Activated T-helper 17 cell treated with anti-CD3 and anti-CD28 coated beads, Interleukin-2, amount 50 U/mL, for 72 hours (primary cell): ENCODE measurements at places on chromosomes 1 and 21.
A peak's percentile ranks its signal among the peaks of the same experiment; 100 is the strongest.

- ATAC-seq = peak; percentile 82
- peaks cover 38% of the 10 kb centered on the region for H3K4me1 ChIP-seq
- peak overlapping the region; percentile 80 for H3K4me3 ChIP-seq
- H3K36me3 ChIP-seq = peaks cover 12% of the 10 kb centered on the region
- peak overlapping the region; percentile 95 for H3K27ac ChIP-seq
These were observed 6.9 kb upstream of the S100A2 start for GRCh38 chr1:153572569-153573015.

GRCh38 chr1:200038981-200039848, 11.7 kb downstream of the NR5A2 start:
- no peak overlapping the region for H3K27ac ChIP-seq
- peak; percentile 40 for ATAC-seq
- H3K27me3 ChIP-seq = peaks cover 60% of the 10 kb centered on the region
- peak overlapping the region; percentile 40 for H3K4me3 ChIP-seq

DNA sequence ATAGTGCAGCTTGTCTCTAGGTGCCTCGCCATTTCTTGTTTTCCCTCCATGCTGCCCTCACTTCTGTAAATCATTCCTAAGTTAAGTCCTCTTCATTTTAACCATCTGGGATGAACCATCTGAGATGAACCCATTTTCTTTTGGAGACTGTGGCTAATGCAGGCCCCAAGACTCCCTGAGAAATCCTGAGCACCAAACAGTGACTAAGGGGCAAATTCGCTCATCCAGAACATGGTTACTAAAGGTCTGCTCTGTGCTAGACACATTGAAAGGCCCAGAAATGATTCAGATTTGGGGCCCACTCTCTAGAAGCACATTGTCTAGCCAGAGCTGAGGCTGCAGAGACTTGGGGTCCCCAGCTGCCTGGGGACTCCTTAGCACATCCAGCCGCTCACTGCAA, 151.9 kb upstream of the CTTNBP2NL start:
- ATAC-seq = no peak
- no peaks in the 10 kb centered on the region for H3K4me1 ChIP-seq
- peaks cover 12% of the 10 kb centered on the region for H3K27me3 ChIP-seq
- H3K27ac ChIP-seq = no peak overlapping the region
- H3K36me3 ChIP-seq = no peaks in the 10 kb centered on the region

- H3K4me3 ChIP-seq = no peak overlapping the region
- H3K36me3 ChIP-seq = no peaks in the 10 kb centered on the region
- H3K27me3 ChIP-seq = peaks cover 59% of the 10 kb centered on the region
- no peak overlapping the region for H3K27ac ChIP-seq
- peak; percentile 75 for ATAC-seq
These were observed 187.1 kb upstream of the COA6 start for GRCh38 chr1:234186037-234186688.

DNA sequence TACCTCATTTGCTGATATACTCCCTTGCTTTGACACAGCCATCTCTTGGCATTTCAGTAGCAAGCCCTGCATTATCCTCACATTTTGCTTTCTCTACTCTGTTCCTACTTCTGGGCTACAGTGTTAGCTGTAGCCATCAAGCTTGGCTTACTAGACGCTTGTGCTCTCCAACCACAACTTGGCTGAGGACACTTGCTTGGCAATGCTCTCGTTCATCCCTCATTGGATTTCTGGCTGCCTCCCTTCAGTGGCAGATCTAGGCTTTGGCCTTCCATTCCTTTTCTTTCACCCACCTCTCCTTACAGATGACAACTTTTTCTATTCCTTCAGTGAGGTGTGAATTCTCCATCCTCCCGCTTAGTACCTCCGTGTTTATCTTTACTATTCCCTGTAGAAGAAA, 428.7 kb upstream of the LRRC7 start:
- ATAC-seq = no peak
- H3K4me3 ChIP-seq = no peak overlapping the region
- H3K4me1 ChIP-seq = no peaks in the 10 kb centered on the region
- no peaks in the 10 kb centered on the region for H3K36me3 ChIP-seq
- H3K27ac ChIP-seq = no peak overlapping the region

GRCh38 chr1:97976801-97977200, 56.0 kb upstream of the DPYD start:
- no peak overlapping the region for H3K27ac ChIP-seq
- ATAC-seq = no peak
- H3K4me3 ChIP-seq = no peak overlapping the region
- peaks cover 3% of the 10 kb centered on the region for H3K27me3 ChIP-seq
- H3K36me3 ChIP-seq = no peaks in the 10 kb centered on the region
- no peaks in the 10 kb centered on the region for H3K4me1 ChIP-seq

GRCh38 chr1:41420351-41420750, 59.1 kb downstream of the FOXO6 start:
- no peak overlapping the region for H3K27ac ChIP-seq
- H3K36me3 ChIP-seq = no peaks in the 10 kb centered on the region
- no peak for ATAC-seq
- no peak overlapping the region for H3K4me3 ChIP-seq
- no peaks in the 10 kb centered on the region for H3K4me1 ChIP-seq
- H3K27me3 ChIP-seq = peaks cover 13% of the 10 kb centered on the region

GRCh38 chr1:204225841-204226735, 12.3 kb upstream of the GOLT1A start:
- H3K27ac ChIP-seq = no peak overlapping the region
- H3K27me3 ChIP-seq = peaks cover 3% of the 10 kb centered on the region
- no peak overlapping the region for H3K4me3 ChIP-seq
- no peaks in the 10 kb centered on the region for H3K36me3 ChIP-seq
- no peaks in the 10 kb centered on the region for H3K4me1 ChIP-seq

- H3K27me3 ChIP-seq = peaks cover 8% of the 10 kb centered on the region
- no peak overlapping the region for H3K4me3 ChIP-seq
- H3K4me1 ChIP-seq = no peaks in the 10 kb centered on the region
- no peaks in the 10 kb centered on the region for H3K36me3 ChIP-seq
- no peak for ATAC-seq
These were observed 28.5 kb upstream of the USP24 start for GRCh38 chr1:55243655-55244054.

DNA sequence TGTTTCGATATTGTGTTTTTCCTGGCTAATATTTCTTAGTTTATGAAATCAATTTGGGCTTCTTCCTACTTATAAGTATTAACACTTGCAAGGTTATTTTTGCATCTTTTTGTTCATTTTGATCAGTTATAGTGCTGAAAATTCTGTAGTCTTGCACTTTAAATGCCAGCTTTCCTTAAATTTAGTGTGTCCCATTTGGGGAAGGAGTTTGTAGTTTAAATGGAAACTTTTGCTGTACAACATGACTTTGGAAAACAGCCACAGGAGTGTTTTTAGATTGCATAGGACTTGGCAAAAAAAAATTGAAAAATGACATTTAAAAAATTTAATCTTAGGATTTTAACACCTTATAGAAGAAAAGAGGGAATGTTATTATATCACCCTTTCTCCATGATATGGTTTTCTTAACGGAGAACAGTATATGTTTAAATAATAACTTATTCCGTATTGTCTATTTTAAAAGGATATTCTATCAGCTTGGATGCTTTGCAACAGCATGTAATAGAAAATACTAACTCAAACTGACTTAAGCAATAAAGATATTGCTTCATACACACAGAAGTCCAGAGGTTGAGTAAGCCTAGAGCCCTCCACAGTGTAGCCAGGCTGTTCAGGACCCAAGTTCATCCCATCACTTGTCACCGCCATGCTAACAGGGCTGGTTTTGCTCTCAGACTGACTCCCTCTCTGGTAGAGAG, 53.8 kb downstream of the LYPLAL1 start:
- no peaks in the 10 kb centered on the region for H3K36me3 ChIP-seq
- no peak overlapping the region for H3K4me3 ChIP-seq
- H3K4me1 ChIP-seq = no peaks in the 10 kb centered on the region
- ATAC-seq = no peak

GRCh38 chr1:91876040-91876470, 9.9 kb downstream of the TGFBR3 start:
- H3K4me1 ChIP-seq = peaks cover 49% of the 10 kb centered on the region
- no peaks in the 10 kb centered on the region for H3K27me3 ChIP-seq
- ATAC-seq = peak; percentile 81
- H3K4me3 ChIP-seq = peak overlapping the region; percentile 79
- H3K27ac ChIP-seq = peak overlapping the region; percentile 43

DNA sequence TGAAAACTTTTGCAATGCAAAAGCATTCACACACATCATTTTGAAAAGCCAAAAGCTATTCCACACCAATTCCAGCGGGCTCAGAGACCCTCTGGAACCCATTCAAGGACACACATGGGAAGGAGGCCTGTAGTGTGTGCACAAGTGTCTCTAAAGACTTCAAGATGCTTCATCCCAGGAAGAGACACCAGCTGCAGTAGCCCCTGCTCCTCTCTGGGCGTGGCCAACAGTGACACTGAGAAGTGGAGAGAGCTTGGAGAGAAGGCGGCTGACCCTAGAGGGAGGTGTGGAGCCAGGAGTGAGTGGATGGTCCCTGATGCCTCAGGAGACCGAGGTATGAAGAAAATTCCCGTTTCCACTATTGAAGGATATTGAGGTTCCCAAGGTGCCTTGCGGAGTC, 14.9 kb upstream of the TNNI1 start:
- ATAC-seq = no peak
- peaks cover 18% of the 10 kb centered on the region for H3K27me3 ChIP-seq
- H3K4me3 ChIP-seq = no peak overlapping the region
- no peak overlapping the region for H3K27ac ChIP-seq
- H3K4me1 ChIP-seq = no peaks in the 10 kb centered on the region
- no peaks in the 10 kb centered on the region for H3K36me3 ChIP-seq

DNA sequence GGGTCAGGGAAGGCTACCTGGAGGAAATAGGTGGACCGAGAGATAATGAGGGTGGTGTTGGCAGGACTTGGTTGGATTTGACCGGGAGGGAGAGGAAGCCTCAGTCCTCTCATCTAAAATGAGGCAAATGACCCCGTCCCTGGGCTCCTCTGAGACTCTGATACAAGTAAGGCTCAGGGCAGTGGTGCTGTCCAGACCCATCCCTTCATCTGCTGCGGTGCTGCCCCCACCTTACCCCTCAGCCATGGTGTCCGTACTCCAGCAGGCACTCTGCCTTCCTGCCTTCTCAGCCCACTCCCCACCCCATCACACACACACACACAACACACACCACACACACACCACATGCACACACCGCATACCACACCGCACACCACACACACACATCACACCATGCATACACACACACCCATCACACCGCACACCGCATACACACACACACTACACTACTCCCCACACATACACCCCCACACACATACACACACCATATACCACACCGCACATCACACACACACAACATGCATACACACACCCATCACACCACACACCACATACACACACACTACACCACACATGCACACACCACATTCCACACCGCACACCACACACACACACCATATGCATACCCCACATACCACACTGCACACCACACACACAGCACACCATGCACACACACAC, 29.4 kb upstream of the SLC26A9 start:
- no peak overlapping the region for H3K4me3 ChIP-seq
- H3K27ac ChIP-seq = no peak overlapping the region
- ATAC-seq = no peak
- H3K4me1 ChIP-seq = peaks cover 10% of the 10 kb centered on the region
- H3K27me3 ChIP-seq = no peaks in the 10 kb centered on the region

DNA sequence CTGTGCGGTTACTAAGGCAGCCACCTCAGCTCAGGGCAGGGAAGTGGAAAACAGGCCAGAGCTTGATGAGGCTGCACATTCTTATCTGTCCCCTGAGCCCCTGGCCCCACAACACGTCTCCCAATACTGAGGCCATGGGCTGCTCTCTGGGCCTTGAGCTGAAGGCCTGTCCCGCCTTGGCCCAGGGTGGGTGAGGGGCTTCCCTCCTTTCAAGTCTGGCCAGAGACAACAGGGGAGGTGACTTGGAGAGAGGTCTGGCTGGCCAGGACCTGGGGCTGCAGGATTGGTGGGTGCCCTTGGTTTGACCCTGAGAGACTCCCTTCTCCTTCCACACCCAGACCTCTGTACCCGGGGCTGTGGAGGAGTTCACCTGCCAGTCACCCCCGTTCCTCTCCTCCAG, 563.8 kb downstream of the PTPRU start:
- peaks cover 17% of the 10 kb centered on the region for H3K27me3 ChIP-seq
- ATAC-seq = no peak
- no peak overlapping the region for H3K4me3 ChIP-seq
- H3K27ac ChIP-seq = no peak overlapping the region
- H3K36me3 ChIP-seq = no peaks in the 10 kb centered on the region

DNA sequence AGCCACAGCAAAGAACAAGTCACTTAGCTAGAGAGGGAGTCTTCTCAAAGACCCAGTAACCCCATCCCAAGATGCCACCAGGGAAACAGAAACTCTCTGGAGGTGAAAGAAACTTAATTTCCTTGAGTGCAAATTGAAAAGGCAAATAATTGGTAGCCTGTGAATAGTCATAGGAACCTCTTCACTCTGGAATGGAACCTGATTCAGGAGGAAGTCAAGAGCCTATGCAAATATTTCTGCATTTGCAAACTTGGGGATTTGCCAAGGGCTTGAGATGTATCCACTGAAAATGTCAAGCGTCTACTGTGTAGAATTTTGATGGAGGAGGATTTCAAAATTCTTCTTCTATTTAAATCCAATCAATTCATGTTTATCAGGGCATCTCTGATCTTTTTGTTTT, 5.7 kb downstream of the HIVEP3 start:
- H3K4me3 ChIP-seq = peak overlapping the region; percentile 43
- peaks cover 51% of the 10 kb centered on the region for H3K4me1 ChIP-seq
- no peak for ATAC-seq
- no peaks in the 10 kb centered on the region for H3K36me3 ChIP-seq
- no peak overlapping the region for H3K27ac ChIP-seq

GRCh38 chr1:97913506-97914139, 7.2 kb downstream of the DPYD start:
- peaks cover 23% of the 10 kb centered on the region for H3K4me1 ChIP-seq
- no peak overlapping the region for H3K27ac ChIP-seq
- no peak for ATAC-seq
- H3K4me3 ChIP-seq = no peak overlapping the region
- no peaks in the 10 kb centered on the region for H3K27me3 ChIP-seq

DNA sequence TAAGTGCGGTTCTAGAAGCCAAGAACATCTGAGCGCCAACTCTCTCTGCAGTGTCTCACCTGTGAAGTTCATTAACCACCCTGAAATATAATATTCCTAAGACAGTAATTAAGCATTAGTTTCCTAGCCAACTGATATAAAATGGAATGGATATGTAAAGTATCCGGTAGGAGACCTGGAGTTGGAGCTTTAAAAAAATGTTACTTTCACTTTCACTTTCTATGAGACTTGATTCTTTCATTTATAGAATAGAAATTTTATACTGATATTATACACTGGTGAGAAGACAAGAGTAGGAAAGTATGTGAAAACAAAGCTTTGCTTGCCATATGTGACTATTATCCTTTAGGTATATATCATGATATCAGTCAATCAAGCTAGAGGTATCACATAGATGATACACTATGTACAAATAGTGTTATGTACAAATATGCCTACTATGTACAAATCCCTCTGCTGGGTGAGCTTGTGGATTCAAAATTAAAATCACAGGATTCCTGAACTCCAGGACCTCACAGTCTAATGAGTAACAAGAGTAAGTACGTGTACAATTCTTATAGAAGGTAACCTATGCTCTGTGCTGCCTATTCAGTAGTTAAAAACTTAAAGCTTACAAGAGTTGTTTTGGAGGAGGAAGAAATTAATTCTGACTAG, 934.2 kb downstream of the TTLL7 start:
- H3K4me1 ChIP-seq = peaks cover 11% of the 10 kb centered on the region
- no peak for ATAC-seq
- peak overlapping the region; percentile 40 for H3K4me3 ChIP-seq
- H3K27me3 ChIP-seq = no peaks in the 10 kb centered on the region
